ENCODE measurements at places on chromosomes 2 and 18.

DNA sequence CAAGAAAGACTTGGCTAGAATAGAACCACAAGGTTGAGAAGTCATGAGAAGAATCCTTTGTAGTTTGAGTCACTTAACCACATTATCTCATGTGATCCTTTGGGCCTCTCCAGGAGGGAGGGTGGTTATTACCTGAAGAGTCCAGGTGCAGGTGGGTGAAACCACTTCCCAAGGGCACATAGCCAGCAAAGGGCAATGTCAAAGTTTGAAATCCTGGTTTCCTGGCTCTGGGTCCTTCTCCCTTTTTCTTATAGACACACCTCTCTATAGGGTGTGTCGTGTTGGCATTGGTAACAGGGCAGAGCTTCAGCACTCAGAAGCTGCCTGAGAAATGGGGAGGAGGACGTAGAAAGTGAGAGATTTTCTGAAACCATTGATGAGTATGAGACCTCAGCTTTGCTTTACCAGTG lies 137.9 kb downstream of the MGAT5 start:
- no peak for DNase-seq

DNA sequence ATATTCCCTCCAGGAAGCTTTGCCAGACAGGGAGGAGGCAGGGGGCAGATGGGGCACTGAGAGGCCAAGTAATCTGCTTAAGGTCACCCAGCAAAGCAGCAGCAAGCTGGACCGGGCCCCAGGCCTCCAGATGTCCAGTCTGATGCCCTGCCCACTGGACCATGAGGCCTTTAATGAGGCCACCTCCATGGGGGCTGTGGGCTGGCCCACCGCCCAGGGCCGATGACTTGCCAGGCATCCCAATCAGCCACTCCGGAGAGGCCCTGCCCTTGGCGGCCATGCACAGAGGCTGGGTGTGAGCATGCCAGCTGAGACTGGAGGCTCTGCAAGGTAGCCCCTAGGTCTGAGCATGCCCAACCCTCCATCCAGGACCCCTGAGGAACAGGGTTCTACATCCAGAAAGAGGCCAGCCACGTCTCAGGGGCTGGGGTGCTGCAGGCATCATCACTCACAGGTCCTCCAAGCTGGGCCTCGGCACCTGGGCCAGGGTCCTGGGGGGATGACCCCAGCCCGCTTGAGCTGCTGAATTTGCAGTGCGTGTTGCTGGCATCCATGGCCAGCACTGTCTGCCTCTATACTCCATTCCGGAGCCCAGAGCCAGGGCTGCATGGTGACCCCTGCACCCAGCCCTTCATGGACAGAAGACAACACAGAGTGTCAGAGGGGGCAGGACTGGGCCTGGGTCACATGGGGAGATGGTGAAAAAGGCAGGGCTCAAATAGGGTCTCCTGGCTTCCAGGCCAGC lies 164.2 kb downstream of the INHBB start:
- DNase-seq = no peak

GRCh38 chr2:105861200-105861599 lies 116.5 kb downstream of the NCK2 start:
- DNase-seq = no peak

- DNase-seq = no peak
Measured at GRCh38 chr2:24459224-24460161, 31.6 kb upstream of the NCOA1 start.

DNA sequence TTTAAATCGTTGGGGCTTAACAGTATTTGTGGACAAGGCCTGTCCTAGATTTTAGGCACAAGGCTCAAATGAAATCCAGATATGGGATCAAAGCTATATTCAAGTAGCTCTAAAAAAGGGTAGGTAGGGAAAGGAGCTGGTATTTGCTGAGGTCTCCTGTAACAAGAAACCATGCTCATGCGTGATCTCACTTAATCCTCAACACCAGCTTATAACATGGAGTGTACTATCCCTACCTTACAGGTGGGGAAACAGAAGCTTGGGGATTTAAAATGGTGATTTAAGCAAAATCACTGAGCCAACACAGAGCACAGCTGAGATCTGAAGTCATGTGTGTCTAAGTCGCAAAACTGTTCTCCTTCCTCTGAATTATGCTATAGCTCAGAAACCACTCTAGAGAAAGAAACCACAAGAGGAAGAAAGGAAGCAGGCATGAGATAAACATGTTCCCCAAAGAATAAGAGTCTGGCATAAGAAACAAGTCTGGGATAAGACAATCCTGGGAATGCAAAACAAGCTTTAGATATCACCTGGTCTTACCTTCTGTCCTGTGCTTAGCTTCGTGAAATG lies 43.1 kb downstream of the CYRIA start:
- DNase-seq = no peak

DNA sequence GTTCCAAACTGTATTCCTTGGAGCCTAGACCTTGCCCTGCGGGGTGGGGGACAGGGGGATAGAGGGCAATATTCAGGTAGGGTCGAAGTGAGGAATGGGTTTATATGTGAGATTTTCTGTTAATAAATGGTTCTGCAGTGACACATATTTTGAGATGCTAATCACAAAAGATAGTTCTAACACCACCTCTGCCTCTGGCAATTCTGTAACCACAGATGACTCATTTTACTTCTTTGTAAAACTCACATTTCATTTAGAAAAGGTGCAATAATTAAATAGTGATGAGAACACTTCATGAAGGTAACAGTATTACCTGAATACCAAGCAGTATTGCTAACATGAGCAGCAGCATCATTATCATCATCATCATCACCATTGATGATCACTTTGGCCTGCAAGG lies 306.6 kb downstream of the SUCLG1 start:
- no peak for DNase-seq

DNA sequence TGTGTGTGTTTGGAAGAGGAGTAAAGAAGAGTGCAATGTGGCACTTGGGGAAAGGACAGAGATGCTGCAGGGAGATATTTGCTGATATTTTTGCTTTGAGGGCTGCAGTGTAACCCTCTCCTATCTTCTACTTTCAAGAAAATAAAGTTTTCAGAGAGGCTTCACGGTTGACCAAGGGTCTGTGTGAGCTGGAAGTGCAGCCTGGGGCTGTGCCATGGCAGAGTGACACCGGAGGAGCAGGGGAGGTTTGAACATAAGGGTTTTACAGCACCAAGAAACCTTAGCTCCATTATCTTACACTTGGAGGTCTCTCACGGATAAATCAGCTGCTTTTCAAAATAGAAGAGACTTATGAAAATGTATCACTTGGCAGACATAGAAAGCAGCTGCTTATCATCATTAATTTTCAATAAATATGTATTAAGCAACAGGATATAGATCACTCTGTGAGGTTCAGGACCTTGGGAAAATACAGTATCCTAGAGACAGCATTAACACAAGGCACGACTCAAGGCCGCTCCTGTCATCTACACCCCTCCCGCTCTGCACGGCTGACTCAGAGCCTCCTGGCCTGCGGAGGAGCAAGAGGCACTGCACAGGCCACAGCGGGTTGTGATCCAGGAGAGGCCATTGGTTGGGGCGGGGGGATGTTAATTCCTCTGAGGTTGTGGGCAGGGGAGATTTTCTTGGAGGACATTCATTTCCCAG lies 127.8 kb downstream of the COPS8 start:
- no peak for DNase-seq

- no peak for DNase-seq
Measured at GRCh38 chr2:196160946-196161345, 10.4 kb downstream of the STK17B start.

DNA sequence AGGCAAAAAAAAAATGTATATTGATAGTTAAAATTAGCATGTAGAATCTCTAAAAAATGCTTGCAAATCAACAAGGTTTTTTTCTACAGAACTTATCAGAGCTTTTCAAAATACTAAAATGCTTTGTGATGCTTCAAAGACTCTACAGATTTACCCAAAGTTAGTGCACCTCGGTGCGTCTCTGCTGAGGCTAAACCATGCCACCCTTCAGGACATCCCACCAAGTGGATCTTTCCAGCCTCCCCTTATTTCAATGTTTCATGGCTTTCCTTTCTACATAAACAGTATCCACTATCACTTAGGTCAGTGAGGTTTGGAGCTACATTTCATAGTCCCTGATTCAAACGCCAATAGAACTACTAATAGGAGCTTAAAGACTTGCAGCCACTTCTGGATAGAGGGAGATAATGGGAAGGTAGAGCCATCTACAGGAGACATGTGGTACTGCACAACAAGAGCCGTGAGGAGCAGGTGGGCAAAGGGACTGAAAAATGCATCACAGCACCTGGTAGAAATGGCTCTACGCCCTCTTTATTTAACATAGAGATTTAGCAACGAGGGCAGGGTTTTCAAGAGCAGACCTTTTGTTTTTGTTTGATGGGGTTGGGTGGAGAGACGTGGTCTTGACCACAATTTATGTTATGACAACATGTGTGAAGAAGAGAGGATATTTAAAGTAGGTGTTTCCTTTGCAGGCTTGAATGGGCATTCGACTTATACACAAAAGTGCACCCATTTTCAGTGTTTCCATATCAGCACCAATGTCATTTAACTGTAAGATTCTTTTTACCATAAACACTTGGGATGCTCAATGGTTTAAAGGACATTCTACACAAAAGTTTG lies 56.1 kb upstream of the SLC35G4 start:
- no peak for DNase-seq

DNA sequence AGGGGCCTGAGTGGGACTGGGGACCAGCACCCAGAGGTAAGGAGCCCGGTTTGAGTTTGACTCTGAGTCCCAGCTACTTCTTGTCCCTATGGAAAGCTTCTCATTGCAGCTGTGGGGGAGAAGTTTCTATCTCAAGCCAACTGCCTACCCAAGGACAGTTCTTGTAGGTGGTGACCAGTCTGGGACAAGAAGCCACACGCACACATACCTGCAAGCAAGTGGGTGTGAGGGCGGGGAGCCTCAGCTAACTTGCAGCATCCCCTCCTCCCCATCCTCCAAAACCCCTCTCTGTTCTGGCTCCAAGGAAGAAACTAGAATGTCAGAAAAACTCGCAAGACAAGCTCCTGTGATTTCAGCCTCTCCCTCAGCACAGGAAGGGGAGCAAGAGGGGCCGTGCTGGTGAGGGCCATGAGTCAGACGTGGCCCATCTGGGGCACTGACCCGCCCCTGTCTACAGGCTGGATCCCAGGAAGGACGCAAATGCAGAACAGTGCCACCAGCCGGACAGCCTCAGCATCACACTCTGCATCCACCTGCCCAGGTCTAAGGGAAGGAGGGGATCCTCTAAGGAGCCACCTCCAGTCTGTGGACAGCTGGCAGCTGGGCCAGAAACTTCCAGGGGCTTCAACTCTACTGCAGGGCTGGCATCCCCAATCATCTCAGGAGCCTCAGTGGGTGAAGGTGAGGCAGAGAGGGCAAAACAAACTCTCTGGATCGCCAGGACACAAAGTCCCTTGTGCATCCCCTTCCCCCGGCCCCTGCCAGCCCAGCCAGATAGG lies 103.4 kb downstream of the TNS1 start:
- no peak for DNase-seq

- no peak for DNase-seq
Measured at GRCh38 chr18:75782826-75783225, 355.3 kb upstream of the SMIM21 start.
